ENCODE measurements at places on chromosomes 6 and 20.

- no peak for DNase-seq
Measured at GRCh38 chr6:226516-227073, 65.7 kb upstream of the DUSP22 start.

DNA sequence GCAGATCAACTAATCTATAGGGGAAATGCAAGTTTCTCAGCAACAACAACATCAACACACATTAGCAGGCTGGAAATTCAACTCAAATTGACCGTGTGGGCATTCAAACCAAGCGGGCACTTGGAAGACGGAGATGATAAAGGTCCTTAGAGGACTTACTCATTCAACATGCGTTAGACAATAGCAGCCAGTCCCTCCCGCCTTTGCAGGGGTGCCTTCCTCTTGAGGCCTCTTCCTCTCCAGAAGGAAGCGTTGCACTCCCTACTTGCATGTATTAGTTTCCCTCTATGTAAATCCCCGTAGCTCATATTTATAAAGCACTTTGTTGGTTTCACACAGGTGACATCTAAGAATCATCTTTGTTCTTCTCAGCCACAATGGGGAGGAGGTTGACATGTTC, 300.8 kb upstream of the STXBP5 start:
- no peak for DNase-seq

GRCh38 chr20:19543101-19543500, 215.0 kb upstream of the RIN2 start:
- DNase-seq = no peak

GRCh38 chr6:81849248-81849647, 96.8 kb upstream of the TENT5A start:
- no peak for DNase-seq

GRCh38 chr20:635893-636338, 17.1 kb downstream of the SRXN1 start:
- no peak for DNase-seq

GRCh38 chr20:41141153-41141815, 3.9 kb downstream of the PLCG1 start:
- DNase-seq = peak; percentile 41

DNA sequence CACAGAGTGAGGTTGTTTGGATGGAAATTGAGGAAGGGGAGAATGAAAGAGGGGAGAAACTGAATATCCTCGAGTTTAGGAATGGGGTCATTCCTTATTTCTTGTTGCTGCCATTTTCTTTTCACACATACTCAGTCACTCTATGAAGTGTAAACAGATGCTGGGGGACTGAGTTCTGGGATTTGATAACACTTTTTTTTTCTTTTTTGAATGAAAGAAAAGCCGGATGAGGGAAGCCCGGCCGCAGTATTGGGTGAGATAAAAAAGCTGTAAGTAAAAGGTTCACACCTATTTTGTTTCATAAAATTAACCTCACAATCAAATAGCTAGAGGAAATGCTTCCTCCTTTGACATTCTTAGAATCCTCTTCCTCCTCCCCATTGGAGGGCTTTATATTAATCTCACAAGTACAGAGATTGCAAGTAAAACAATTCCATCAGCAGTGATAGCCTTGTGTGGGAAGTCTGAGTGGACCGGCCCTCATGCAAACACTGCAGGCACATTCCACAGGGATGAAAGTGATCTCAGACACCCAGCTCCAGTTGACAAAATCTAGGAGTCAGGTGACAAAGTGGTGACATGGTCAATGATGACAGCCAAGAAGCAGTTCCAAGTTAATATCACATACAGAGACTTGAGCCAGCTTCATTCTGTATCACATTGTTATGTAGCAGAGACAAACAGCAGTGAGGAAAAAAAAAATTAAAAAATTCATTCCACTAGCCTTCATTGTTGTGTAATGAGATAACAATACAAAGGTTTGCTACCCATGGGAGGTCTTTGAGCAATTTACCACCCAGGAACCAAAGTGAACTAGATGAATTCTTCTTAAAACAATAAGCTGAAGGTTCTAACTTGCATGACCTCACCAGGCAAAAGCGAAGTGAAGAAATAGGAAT, 391.1 kb upstream of the HSF2 start:
- DNase-seq = peak; percentile 86

- DNase-seq = no peak
Measured at GRCh38 chr6:15331629-15332251, 85.9 kb downstream of the JARID2 start.

DNA sequence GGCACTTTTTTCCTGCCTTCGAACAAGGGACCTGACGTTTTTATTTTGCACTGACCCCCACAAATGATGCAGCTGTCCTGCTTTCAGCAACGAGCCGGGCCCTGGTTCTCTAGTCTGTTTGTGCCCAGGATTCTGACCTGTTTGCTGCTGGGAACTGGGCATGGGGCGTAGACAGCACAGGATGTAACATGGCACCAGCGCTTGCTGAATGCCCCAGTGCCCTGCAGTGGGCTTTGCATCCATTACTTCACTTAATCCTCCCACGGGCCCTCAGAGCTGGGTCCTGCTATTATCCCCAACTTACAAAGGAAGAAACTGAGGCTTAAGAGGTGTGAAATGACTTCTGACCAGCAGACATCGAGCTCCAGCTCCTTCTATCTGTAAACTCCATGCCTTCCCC, 80.4 kb upstream of the PMEPA1 start:
- DNase-seq = no peak

DNA sequence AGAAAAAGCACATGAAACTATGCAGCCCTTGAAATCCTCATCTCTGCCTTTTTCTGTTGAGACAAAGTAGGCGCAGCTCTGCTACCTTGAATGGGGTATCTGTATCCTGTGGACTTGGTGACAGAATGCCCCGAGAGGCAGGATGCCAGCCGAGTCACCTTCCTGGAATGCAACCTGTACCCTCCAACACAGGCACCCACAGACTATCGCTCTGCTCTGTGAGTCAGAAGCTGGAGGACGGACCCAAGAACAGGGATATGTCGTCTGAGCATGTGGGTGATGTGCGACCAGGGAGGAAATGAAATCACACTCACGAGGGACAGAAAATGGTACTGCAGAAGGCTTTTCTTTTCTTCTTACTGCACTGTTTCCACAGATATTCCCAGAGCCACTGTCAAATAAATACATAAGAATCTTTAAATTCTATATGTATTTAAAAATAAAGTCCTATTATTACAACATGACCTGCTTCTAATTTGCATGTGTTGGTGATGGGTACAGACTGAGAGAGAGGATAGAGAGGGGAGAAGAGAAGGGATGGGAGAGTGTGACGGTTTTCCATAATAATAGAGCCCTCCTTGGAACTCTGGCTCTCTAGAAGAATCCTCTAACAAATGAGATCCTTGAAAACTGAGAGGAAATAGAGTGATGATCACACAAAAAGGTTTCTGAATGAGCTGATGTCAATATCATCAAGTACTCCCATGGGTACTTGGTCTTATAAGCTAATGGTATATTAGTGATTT, 308.1 kb downstream of the FOXC1 start:
- DNase-seq = peak; percentile 89

DNA sequence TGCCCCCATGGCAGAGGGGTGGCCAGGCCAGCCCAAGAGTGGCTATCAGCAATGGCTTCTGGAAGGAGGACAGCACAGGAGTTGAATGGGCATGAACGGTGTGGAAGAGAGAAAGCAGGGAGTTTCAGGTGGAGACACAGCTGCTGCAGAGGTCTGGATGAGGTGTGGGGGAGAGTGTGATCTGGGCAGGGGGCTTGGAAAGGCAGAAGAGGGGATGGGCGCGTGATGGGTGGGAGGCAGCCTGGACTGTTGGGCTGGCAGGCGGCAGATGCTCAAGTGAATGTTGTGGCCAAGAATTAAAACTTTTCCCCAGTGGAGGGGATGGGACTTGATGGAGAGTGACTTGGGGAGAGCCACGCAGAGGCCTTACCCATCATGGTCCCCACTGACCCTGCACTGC, 46.5 kb downstream of the TOX2 start:
- no peak for DNase-seq

All from cardiac fibroblast (primary cell).